RPMI8226 (cell line): ENCODE measurements at places on chromosomes 5 and 9.

- DNase-seq, result no peak
These were observed 32.5 kb upstream of the RAB14 start for GRCh38 chr9:121233906-121234831.

- no peak for DNase-seq
These were observed 10.3 kb downstream of the FRRS1L start for GRCh38 chr9:109156708-109157107.

- DNase-seq, result peak; percentile 32
These were observed 378 bp downstream of the DROSHA start for GRCh38 chr5:31531543-31531887.

- DNase-seq, result no peak
These were observed 205.2 kb downstream of the AOPEP start for GRCh38 chr9:94931740-94932139.

GRCh38 chr9:90795871-90796317 is 5.7 kb upstream of the SYK start:
- peak; percentile 65 for DNase-seq

GRCh38 chr9:136341042-136341655 is 13.8 kb downstream of the GPSM1 start:
- DNase-seq, result no peak

DNA sequence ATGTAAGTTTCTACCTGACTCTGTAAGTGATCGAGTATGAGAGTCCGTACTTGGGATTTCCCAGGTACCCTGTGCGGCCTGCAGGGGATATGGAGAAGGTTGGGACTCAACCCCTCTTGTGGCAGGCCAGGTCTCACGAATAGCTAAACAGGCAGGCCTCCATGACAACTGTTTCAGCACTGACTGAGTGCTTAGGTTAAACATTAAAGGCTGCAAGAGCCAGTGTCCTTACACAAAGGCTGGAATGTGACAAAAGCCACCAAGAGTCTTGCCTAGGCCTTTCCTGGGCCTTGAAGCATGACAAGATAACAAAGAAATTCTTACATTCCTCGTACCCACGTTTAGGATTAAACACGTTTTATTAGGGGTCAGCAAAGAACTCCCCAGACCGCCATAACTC is 58.6 kb downstream of the THBS4 start:
- DNase-seq, result no peak

DNA sequence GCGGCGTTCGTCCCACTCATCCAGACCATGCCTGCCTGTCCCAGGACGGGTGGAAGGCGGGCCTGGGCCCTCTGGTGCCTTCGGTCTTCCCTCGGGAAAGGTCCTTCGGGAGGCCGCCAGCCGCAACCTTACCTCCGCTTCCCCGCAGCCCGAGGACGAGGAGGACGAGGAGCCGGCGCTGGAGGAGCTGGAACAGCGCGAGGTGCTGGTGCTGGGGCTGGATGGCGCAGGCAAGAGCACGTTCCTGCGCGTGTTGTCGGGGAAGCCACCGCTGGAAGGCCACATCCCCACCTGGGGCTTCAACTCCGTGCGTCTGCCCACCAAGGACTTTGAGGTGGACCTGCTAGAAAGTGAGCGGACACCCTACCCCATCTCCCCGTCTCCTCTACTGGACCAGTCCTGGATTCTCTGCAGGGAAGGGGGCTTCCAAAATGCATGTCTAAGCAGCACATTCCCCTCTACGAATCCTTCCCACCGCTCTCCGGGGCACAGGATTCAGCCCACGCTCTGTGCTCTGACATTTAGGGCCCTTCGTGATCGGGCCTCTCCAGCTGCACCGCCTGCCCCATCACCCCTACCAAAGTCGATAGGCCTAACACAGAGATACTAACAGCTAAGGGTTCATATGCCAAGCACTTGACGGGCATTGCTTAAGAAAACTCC is 1.1 kb downstream of the ARL10 start:
- DNase-seq, result no peak

DNA sequence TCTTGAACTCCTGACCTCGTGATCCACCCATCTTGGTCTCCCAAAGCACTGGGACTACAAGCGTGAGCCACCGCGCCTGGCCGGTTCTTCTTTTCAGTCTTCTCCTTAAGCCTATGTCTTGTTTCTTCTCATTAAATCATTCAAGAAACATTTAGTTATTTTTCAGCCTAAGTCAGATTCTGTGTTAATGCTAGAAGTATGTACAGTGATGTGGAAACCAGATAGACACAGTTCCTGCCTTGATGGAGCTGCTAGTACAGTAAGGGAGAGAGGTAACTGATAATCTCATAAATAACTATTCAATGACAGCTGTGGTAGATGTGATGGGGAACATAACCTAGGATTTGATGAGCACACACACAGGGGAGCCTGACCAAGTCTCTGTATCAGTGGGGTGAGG is 46.3 kb upstream of the NR3C1 start:
- DNase-seq, result no peak

GRCh38 chr9:74281674-74282073 is 215.5 kb upstream of the RORB start:
- peak; percentile 11 for DNase-seq

- no peak for DNase-seq
These were observed 61.2 kb downstream of the IL6ST start for GRCh38 chr5:55933377-55934114.

DNA sequence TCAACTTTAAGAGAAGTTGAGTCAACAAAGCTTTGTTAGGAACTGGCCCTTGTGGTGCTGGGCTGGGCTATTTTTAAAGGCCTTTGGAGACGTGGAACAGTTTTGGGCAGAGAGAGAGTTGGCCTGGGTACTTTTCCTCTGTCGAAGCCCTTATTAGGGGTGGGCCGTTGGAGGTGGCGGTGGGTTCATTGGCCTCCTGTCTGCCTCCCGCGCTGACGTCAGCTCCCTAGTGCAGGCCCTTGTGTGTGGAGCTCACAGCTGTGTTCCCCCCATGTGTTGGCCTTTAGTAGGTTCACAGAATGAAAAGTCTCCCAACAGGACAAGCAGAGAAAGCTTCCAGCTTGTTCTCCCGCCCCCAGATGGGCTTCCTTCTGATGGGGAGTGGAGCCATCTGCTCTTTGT is 2.7 kb downstream of the NCS1 start:
- DNase-seq, result no peak

DNA sequence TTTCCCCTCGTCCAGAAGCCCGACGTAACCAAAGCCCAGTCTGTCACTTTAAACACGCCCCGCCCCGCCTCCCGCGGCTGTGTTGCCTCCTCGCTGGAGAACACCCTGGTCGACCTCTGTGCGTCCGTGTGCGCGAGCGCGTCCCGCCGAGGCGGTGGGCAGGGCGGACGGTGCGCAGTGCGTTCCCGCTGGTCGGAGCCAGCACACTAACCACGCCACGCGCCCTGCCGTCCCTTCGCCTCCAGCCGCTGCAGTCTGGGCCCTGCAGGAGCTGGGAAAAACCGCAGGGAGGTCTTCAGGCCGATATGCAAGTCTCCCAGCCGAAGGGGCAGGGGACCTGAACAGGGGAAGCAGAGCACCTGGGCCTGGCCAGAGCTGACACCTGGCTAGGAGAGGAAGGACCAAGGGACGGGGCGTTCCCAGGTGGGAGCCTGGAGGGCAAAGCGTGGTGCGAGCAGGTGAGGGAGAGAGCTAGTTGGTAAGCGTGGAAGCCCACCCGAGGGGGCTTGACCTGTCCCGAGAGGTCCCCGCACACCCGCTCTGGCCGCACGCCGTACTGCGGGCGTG is 1.3 kb upstream of the PHPT1 start:
- DNase-seq, result peak; percentile 96

- no peak for DNase-seq
These were observed 10.5 kb upstream of the PSIP1 start for GRCh38 chr9:15521254-15521653.

GRCh38 chr9:129073404-129073803 is 7.5 kb upstream of the DOLPP1 start:
- no peak for DNase-seq

DNA sequence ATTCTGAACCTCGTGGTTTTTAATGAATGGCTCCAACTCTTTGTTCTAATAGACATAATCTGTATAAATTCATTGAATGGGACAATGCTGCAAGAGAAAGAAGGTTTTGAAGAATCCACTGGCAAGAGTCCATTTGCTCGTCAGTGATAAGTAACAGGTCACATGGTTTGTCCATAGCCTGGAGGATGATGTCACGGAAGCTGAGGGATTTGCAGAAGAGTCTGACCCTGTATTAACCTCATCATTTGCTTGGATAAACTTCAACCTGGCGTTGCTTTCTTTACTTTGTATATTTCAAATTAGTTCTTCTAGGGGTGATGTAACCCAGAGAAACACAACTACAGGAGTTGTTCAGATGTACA is 197.4 kb downstream of the GAS1 start:
- no peak for DNase-seq

- peak; percentile 85 for DNase-seq
These were observed at the start of gene TERT for GRCh38 chr5:1294835-1295649. Gene TERT, minus strand, starts transcription at chr5:1295068. Its CDS starts 79 bp downstream, at chr5:1294989.

GRCh38 chr5:96871686-96872085 is 4.6 kb upstream of the ERAP2 start:
- no peak for DNase-seq
